ENCODE measurements at places on chromosomes 7 and 10.

DNA sequence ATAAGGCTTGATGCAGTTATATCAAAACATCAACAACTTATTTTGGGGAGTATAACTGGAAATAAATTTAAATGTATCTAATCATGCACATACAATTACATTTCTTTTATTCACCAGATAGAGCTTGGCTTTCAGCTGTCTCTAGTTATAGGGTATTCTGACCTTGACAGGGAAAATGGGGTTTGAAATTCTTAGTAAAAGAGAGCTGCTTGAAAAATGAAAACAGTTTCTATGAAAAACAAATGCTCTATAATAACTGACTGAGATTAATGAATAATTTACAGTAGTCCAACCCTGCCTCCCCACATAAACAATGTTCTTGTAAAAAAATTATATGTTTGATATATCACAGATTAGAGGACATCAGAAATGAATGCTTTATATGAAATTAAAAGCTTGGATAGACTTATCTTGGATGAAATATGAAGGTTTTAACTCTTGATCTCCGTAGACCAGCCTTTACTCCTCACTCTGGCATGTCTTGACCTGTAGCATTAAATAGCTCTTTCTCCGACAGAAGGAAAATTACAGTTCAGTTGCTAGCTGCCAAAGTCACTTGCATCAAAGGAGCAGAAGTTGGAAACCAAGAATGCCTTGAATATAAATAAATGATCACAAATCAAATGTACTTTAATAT, 32.1 kb downstream of the VWC2 start:
- DNase-seq: no peak

DNA sequence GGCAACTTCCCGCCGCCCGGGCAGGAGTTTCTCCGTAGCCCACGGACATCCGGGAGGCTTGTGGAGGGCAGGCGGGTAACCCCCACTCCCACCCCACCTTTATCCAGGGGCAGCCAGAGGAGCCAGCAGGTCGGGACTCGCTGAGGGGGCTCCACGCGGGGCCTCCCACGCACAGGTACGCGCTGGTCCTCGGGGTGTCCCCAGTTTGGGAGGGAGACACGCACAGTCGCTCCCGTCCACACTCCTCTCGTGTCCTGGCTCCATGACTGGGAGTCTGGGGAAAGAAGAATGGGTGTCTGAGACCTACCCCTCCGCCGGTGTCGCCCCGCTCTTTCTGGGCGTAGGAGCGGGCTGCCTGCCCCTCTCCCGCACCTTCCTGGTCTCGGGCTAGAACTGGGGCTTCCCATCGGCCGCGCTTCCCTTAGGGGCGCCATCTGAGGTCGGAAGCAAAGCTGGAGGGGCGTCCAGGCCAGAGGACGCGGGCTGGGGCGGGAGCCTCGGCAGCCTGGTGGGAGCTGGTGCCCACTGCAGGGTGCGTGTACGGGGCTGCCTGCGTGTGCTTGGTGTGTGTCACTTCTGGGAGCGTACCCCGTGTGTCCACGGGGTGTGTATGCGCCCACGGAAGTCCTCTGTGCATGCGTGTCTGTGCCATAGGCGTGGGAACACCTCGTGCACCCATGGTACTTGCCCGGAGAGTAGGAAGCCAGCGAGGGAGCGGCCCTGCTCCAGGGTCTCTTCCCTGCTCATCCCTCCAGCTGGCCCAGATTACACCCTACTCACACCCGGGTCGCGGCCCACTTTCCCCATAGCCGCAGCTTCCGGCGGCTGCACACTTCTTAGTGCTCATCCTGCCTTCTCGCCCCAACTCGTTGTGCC, 73.0 kb upstream of the LEP start:
- DNase-seq: no peak

DNA sequence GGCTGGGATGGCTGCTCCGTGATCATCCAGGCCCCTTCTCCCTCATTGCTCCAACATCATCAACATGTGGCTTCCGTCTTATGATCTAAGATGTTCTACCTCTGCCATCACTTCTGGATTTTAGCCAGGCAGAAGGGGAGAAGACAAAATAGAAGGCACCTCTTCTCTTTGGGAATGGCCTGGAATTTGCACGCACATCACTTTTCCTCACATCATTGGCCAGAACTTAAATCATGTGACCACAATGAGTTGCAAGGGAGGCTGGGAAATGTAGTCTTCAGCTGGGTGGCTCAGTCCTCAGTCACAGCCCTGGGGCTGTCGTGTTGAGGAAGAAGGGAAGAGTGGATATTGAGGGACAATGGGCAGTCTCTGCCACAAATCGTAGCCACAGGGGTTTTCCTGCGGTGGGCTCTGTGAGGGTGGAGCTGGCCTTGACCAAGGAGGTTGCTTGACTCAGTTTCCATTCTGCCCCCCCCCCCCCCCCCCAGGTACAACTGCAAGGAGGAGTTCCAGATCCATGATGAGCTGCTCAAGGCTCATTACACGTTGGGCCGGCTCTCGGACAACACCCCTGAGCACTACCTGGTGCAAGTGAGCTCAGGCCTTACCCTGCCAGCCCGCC, 50.3 kb downstream of the PALD1 start:
- DNase-seq: no peak

- no peak for DNase-seq
These were observed 61.4 kb upstream of the STEAP1B start for GRCh38 chr7:22561321-22561811.

- no peak for DNase-seq
These were observed 145.3 kb downstream of the RPS24 start for GRCh38 chr10:78178940-78179339.

DNA sequence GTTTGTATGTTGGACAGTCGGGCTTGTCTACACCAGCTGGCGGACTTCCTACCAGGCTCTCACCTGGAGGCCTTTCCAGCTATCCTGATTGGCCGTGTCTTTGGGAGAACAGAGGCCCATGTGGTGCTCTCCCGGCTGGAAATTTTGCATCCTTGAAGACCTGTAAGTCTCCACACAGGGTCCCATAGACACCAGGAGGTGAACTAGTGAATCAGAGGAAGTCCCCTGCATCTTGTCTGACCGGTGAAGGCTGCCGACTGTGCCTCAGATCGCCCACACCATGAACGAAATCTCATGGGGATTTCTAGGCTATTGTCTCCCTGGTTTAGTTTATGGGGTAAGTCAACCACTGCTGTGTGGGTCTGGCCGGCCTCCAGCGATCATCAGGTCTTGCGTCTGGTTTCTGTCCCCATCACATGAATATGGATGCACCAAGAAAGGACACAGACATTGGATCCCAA, 108.4 kb upstream of the LYZL2 start:
- DNase-seq: no peak

DNA sequence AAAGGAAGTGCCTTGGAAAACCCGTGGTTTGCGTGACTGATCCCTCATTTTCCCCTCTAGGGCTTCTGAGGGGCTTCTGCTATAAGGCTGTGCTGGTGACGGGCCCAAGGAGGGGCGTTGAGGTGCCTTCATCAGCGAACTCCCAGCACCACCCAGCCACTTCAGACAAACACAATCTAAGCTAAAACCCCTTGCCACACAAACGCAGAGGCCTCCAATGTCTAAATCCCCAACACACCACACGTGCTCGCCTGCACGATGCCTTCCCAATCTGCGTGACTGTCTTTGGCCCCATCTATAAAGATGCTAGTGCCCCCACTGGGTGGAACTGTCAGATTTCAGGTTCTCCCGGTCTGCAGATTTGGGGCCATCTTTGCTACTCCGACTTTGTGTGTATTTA, 4.1 kb upstream of the GAD2 start:
- no peak for DNase-seq

DNA sequence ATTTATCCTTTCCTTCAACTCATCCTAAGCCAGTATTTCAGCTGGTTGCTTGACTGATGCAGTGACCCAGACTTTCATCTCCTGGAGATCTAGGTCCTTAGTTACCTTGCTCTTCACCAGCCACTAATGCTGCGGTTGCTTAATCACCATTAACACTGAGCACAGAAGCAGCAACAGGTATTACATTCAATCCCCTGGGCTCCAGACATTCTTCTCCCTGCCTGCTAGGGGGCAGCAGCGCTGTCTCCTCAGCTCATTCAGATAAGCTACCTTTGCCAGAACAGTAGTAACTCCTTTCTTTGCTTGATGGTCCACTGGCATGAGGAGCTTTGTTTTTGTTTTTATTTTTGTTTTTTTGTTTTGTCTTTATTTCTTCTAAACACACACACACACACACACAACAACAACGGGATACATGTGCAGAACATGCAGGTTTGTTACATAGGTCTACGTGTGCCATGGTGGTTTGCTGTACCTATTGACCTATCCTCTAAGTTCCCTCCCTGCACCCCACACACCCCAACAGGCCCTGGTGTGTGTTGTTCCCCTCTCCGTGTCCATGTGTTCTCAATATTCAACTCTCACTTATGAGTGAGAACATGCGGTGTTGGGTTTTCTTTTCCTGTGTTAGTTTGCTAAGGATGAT, 1043.2 kb upstream of the C7orf33 start:
- no peak for DNase-seq

DNA sequence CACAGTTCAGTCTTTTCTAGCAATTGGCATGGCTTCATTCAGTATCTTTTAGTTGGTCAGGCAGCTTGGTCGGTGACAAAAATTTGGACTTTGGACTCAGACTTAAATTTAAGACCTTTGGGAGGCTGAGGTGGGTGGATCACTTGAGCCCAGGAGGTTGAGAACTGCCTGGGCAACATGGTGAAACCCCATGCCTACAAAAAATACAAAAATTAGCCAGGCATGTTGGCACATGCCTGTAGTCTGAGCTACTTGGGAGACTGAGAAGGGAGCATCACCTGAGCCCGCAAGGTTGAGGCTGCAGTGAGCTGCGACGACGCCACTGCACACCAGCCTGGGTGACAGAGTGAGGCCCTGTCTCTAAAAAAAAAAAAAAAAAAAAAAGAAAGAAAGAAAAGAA, 19.5 kb upstream of the ITPRID1 start:
- no peak for DNase-seq
